ENCODE measurements at places on chromosomes 7 and 10.
A peak's percentile ranks its signal among the peaks of the same experiment; 100 is the strongest.

GRCh38 chr7:24911213-24911603 lies 68.8 kb downstream of the OSBPL3 start:
- peak; percentile 23 for DNase-seq

GRCh38 chr10:80545258-80545881 lies 7.7 kb downstream of the SH2D4B start:
- no peak for DNase-seq

DNA sequence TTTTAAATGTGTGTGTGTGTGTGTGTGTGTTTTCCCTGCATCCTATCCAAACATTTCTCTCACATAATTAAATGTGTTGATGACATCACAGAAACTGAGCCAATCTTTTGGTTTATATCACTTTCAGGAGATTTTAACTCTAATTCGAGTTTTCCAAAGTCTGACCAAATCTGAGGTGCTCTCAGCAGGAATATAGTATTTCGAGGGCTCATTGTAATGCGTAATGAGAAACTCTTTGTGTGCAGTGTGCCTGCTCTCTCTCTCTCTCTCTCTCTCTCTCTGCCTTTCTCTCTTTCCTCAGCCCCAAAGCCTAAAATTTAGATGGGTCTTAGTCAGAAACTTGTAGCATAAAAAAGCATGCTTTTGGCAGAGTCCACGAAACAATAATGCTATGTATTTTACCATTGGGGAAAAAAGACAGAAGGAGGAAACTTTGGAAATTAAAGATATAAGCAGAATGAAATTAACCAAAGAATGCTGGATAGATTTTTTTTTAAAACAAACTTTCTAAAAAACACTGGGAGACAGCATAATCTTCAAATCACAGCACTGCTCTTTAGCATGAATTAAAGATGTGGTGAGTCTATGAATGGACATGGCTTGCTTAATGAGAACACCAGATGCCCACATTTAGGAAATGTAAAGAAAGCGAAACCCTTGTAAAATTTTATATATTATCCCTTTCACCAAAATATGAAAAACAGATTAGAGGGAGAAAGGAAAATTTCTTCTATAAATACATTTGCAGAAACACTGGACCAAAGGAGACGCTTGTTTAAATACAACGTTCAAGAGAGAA lies 206.8 kb upstream of the HABP2 start:
- no peak for DNase-seq

- no peak for DNase-seq
Measured at GRCh38 chr10:13728898-13729535, 142.3 kb downstream of the PRPF18 start.

DNA sequence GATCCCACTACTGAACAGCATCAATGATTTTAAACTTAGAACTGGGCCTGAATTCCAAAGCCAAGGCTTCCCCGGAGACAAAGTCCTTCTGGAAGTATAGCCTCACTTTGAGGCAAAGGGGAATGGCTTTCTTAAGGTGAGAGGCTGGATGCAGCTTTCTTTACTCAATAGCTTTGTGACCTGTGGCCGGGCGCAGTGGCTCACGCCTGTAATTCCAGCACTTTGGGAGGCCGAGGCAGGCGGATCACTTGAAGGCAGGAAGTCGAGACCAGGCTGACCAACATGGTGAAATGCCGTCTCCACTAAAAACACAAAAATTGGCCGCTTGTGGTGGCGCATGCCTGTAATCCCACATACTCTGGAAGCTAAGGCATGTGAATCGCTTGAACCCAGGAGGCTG lies 3.2 kb upstream of the FGFR2 start:
- no peak for DNase-seq

GRCh38 chr10:63103971-63104409 lies 29.1 kb upstream of the NRBF2 start:
- no peak for DNase-seq

DNA sequence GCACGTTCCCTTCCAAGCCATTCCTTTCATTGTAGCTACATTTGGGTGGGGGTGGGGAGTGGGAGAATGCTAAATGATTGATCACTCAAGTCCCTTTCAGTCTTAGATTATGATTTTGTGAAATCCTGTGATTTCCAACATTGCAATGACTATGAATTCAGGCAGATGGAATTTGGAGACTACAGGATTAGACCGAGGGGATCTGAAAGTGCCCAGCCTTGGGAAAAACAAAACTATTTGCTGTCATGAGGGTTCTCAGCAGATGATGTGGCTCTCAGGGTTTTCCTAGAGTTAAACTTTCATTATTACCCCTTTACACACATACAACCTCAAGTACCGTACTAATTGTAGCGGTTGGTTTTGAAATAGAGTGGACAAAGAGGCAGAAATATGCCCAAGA lies 4.7 kb downstream of the MACROH2A2 start:
- DNase-seq: no peak

GRCh38 chr10:51030480-51030879 lies 43.8 kb upstream of the PRKG1 start:
- DNase-seq: no peak

DNA sequence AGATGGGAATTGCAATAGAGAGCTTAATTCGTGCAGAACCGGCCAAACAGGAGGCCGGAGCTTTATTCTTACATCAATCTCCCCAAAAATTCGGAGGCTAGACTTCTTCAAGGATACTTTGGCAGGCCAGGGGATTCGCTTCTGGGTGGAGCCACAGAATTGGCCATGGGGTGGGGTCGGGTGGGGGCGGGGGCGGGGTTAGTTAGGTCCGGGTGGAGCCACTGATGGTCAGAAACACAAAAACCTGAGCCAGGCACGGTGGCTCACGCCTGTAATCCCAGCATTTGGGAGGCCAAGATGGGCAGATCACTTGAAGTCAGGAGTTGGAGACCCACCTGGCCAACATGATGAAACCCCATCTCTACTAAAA lies 87.5 kb downstream of the SEPTIN14 start:
- DNase-seq: no peak

DNA sequence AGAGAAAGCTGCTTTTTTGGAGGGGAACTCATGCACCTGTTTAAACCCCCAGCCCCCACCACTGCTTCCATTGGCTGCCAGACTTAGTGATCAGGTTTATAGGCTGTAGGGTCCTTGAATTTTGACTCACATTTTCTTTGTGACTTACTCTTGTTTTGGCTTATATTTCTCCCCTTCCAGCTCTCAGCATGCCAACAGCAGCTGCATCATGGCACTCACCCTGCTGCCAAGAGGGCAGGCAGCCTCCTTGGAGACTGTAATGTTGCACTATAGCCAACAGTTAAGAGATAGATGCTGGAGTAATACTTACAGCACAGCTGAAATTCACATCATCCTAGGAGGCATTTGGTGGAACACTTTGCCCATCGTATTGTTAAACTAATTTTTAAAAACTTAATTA lies 98.0 kb upstream of the GLCCI1 start:
- DNase-seq: peak; percentile 78

GRCh38 chr10:12020574-12020973 lies 22.0 kb downstream of the UPF2 start:
- DNase-seq: no peak

- DNase-seq: no peak
Measured at GRCh38 chr10:11933577-11934223, 108.9 kb downstream of the UPF2 start.
